ENCODE measurements at places on chromosomes 5 and 9.

DNA sequence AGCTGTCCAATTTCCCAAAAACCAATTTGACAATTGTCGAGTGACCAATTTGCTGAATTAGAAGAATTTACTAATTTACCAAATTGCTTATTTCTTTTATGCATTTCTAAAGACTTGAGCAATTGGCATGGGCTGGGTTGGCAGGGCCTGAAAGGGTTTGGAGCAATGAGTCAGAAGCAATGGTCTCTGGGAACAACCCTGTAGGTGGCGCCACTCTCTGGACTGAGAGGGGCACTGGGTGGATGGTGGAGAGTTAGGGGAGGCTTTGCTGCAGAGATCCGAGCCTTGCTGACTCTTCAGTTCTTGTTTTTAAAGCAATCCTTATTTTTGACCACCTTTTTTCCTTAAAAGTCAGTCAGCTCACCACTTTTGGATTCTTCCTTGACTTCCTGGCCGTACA lies 71.5 kb upstream of the RPS23 start:
- peak; percentile 53 for DNase-seq

DNA sequence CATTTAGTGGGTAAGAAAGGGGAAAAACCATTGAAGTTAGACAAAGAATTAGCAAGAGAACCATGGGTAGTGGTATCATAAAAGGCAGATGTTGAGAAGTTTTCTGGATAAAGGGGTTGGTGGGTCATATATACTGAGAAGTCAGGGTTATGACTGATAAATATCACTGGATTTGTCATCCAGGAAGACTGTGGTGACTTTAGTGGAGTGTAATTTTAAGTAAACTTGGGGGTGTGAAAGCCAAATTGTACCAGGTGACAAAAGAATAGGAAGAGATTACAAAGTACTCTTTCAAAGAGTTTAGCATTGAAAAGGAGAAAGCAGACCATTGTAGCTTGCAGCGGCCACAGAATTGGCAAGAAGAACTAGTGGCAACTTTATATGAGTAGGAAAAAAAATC lies 315.2 kb upstream of the DMAC1 start:
- DNase-seq: no peak

GRCh38 chr9:136848393-136849037 lies 694 bp upstream of the PHPT1 start:
- peak; percentile 61 for DNase-seq

GRCh38 chr5:119078861-119079260 lies 8.0 kb downstream of the DMXL1 start:
- no peak for DNase-seq

DNA sequence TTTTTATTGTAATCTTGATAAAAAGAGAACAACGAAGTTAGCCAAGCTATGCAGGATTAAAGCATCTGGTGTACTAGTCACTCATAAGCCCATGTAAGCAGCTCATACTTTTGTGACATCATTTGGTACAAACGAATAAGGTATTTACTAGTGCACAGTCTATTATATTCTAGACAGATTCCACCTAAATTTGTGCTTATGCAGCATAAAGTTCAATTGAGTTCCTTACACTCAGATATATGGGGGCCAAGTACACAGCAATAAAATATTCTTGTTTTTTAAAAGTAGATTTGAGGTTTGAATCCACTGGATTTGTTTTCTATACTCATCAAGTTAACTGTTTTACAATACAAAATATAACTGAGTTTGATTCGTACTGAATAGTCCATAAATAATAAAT lies 1621.2 kb downstream of the MAT2B start:
- no peak for DNase-seq

DNA sequence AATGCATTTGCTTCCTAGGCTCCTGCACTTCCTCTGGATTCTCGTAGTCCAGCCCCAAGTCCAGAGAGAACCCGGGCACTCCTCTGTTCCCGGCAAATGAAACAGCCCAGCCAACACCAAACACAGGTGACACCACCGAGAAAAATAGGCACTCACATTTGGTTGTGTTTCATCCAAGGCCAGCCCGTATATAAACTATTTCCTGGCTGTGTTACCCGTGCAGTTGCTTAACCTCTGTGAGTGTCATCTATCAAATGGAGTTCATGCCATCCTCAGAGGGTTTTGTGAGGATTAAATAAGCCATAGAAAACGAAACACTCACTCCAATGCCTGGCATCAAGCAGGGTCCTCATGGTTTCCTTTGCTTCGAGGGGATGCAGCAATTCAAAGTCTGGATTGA lies 115.2 kb downstream of the BOD1 start:
- no peak for DNase-seq

DNA sequence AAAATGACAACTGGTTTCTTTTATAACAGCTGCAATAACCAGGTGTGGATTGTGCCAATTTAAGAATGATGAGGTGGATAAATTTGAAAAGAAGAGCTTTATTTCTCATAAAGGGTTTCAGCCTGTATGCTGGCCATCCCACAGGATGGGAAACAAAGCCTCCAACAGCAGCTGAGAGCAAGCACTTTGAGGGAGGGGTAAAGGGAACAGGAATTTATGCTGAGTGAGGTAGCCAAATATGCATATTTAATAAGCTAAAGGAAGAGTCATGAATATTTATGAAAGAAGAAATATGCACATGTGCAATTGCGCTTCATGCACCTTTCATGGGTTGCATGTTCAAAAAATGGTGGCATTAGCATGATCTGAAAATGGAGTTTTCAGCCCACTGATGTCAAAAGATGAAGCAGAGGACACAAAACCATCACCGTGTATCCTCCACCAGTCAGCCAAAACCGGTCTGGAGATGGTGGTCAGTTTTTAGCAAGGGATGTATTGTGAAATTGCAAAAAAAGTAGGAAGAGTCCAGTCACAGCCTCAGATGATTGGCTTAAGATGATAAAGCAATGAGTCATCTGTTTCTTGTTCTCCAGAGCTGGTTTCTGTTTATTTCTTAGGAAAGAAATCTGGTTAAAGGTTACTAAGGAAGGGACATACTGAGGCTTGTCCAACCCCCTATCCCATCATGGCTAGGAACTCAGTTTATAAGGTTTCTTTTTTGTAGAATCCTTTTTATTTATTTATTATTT lies 47.9 kb downstream of the DEPDC1B start:
- DNase-seq: no peak

DNA sequence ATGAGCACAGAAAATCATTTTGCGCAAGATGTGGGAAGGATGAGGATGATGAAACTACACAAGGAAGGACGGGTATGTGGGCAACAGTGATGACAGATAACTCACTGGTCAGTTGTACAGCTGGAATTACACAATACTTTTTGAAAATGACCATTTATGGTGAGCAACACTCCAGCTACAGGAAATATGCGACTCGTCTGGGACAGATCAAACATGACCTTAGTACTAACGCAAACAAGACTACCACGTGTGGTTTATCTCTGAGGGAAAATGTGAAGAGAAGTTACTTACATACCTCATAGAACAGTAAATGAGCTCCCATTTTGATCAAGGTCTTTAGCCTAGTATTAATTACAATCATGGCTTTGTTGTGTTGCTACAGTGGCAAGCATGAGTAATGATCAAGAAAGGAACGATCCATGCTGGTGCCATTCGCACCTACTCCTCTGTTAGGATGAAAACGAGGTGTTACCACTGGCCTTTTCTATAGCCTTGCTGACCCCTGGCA lies 456.9 kb downstream of the BNC2 start:
- no peak for DNase-seq

GRCh38 chr9:122051351-122052321 lies 41.5 kb downstream of the TTLL11 start:
- peak; percentile 22 for DNase-seq

DNA sequence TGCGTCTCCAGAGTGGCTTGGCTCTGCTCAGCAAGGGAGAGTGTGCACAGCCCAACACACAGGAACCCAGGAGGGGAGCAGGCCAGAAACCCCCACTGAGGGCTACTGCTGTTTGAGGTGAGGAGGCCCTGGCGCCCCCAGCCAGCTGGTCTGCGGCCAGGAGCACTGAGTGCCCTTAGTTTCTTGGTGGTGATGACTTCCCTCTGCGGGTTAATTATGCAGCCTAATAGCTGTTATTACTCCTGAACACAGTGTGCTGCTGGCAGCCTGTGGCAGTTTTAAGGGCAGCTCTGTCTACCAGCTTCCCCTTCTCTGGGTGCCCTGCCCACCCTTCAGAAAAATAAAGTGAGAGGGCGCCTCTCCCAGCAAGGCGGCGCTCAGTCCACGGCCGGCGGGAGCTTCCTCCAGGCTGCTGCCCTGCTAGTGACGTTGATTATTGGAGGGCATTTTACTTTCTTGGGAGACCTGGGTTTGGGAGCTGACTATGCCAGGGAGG lies 19.2 kb downstream of the GADD45G start:
- no peak for DNase-seq

All from activated CD8-positive, alpha-beta T cell treated with anti-CD3 and anti-CD28 coated beads, Interleukin-2, amount 10 ng/mL, durations not matched to agents 7 days and 5 days (primary cell).